ENCODE measurements at places on chromosomes 5 and 9.

GRCh38 chr5:88190106-88190834 is 78.4 kb downstream of the TMEM161B start:
- no peak for DNase-seq

DNA sequence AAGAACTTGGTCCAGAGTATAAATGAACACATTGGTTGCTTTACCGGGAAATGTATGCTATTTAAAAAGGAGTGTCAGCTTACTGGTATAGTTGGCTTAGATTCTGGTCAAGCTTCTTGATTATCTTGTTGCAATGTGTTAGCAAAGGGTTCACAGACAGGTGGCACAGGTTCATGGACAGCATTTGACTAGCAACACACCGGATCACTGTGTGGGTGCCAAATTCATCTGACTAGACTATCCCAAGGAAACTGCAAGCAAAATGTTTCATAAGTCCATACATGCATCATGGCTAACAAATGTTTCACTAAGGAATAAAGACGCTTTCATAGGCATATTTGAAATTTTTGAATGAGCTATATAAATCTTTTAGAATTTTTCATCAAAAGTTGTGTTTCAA is 274.1 kb downstream of the PLK2 start:
- no peak for DNase-seq

GRCh38 chr5:132658381-132659302 is 669 bp downstream of the IL13 start:
- DNase-seq, result no peak

DNA sequence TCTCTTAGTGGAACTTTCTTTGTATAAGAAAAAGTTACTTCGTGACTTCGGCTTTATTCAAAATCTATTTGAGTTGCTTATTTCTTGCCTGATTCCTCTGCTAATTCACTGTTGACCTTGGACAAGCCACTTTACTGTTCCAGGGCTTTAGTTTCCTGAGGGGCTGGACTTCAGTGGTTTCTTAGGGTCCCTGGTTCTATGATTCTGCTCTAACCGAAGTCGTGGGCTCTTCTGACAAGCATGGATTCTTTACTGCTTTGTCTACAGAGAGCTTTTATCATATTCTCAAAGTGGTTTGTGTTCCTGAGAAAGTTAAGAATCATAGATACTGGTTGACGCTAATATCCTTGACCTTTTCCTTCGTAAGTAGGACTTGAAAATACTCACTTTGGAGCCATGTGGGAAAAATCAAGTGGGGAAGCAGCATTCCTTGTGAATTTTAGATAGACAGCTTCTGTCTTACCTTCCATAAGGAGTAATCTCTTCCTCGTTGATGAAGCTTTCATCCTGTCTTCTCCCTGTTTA is 21.1 kb downstream of the EXOSC2 start:
- DNase-seq, result no peak

DNA sequence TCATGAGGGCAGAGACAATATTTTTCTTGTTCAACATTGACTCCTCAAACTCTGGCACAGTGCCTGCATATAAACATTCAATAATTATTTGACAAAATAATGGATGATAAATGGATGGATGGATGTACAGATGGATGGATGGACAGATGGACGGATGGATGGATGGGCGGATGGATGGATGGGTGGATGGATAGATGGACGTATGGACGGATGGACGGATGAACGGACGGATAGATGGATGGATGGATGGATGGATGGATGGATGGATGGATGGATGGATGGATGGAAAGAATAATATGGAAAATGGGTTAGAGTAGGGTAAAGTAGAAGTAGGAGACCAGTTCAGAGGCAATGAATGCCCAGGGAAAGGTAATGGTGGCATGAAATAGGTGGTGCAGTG is 589.2 kb downstream of the EBF1 start:
- DNase-seq, result no peak
